ENCODE measurements at places on chromosomes 7 and 10.

GRCh38 chr10:7697426-7697825 lies 5.7 kb upstream of the ITIH2 start:
- DNase-seq = no peak

DNA sequence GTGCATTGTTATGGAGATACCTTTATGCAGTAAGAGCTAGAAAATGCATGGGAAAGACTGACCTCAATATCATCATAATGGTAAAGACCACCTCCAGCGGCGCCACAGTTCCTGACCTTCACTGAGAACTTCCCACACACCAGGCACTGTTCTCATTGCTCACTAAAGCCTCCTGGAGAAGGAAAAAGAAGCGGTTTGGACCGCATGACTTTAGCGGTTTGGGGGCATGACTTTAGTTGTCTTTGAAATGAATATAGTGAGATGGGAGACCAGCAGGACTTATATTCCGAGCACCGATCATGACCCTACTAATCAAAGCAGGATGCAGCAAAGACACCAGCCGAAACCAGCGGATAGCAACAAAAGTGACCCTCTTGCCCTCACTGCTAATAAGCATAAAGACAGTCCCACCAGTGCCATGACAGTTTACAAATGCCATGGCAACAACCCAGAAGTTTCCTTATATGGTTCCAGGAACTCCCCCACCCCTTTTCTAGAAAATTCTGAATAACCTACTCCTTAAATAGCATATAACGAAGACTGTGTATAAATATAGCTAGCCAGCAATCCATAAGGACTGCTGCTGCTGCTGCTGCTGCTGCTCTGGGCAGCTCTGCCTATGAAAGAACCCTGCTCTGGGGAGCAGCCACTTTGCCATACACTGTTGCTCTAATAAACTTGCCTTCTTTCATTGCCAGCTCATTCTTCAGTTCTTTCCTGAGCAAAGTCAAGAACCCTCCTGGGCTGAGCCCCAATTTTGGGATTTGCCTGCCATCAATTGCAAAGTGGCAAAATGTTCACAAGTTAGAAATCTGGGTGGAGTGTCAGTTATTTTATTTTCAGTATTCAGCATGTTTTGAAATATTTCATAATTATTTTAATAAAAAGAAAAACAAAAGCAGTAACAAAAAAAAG lies 694.1 kb downstream of the SUGCT start:
- DNase-seq = no peak

- no peak for DNase-seq
These were observed 141.7 kb downstream of the PCLO start for GRCh38 chr7:83021032-83021431.

DNA sequence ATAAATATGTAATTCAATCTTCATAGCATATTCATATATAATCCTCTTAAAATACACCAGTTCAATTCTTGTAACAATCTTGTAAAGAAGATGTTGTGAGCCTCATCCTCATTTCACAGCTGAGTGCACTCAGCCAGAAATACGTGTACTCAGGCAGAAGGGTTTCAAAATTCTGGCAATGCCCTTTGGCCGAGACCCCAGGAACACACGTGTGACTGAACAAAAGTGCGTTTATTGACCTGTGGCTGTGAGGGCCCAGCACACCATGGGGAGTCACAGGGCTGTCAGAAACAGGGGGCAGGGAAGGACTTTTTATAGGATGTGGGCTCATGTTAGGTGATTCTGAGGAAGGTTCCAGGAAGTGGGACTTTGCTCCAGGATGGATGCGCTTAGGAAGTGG lies 21.5 kb downstream of the GIMAP8 start:
- DNase-seq = no peak

GRCh38 chr10:53601260-53601875 lies 828.8 kb upstream of the MBL2 start:
- DNase-seq = no peak

DNA sequence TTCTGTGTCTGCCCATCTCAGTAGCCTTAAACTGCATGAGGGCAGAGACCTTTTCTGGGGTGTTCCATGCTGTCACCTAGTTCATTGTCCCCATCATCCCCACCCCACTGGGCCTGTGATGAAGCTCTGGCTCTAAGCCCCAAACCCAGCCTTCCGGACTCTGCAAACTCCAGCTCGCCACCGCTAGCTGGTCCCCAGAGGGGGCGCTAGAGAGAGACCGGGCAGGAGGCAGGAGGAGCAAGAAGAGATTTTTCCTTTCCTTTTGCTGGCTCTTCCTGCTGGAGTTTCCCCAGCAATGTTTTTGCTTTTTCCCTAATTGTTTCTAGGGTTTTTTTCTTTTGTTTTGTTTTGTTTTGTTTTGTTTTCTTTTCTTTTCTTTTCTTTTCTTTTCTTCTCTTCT lies 234.4 kb downstream of the TEX36 start:
- DNase-seq = no peak

DNA sequence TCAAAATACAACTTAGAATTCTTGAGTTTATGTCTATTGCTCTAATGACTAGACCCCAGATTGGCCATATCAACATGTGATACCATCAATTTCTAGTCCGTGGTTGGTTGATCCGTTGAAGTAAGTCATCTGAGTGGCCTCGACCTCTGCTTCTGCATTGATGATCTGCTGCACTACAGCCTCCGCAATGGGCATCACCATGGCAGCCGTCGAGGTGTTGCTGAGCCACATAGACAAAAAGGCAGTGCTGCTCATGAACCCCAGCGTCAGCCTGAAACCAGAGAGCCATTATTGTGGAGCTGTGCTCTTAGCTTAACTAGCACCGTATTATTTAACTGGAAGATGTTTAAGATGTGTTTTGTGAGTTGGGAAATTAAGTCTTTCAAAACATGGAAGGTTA lies 30.7 kb downstream of the SLC13A1 start:
- DNase-seq = no peak
